ENCODE measurements at places on chromosomes 5 and 9.

DNA sequence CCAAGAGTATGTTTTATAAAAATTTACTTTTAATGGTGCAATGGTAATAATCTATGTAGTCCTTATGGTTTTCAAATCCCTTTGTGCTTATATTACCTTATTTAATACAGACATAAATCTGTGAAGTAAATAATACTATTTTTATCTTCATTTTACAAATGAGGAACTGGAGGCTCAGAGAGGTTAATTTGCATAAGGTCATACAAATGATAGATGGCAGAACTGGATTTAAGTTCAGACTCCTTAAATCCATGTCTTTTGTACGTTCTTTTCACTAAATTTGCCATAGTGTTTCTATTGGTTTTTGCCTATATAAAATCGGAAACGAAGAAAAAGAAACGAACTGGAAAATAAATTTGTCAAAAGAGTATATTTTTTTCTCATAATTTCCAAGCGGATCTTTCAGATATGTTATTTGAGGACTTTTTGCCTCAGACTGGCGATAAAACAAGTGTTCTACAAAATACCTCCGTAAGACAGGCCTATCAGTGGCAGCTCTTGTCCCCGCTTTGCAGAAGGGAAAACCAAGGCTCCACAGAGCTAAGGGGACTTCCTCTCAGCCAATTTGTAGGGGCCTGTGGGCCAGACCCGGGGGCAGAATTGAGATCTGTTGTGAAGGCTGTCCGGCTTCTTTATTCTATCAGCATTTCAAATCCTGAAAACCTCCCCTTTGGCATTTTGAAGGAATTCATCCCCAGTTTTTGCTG, 1.1 kb upstream of the TNFAIP8 start:
- DNase-seq = no peak

DNA sequence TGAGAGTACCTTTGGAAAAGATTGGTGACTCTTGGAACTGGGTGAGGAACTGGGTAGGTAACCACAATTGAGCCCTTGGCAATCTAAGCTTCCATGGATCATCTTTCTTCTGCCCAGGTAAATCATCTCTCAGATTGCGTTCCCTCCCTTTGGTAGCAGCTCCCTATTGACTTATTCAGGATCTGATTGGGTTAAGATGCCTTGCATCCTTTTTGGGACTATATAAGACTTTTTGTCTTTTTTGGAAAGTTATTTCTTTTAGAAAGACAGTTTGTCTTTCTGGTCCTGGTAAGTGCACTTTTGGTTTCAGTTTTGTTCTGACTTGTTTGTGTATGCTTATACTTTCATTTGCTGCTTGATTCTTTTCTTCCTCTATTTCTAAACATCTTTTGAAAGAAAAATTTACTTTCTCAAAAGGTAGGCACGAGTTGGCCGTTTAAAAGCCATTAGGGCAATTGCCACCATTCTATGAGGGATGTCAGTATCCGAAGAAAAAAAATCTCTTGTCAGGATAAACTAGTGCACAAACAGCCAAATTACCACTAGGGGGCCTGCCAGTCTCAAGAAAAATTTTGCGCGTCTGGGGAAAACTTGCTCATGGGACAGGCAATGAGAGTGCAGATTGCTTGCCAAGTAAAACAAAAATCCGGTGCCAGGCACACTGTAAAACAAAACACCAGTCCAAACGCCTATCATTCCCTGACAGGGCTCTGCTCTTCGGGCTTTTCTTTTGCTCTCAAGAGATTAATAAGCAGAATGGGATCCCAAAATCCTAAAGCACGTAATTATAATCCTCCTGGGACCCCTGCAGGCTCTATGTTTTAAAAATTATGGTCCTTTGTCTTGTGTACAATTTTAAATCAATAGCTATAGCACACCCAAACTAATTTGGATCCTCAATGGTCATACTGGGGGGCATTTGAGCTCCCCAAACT, 12.8 kb downstream of the OR1J1 start:
- DNase-seq = peak; percentile 37

DNA sequence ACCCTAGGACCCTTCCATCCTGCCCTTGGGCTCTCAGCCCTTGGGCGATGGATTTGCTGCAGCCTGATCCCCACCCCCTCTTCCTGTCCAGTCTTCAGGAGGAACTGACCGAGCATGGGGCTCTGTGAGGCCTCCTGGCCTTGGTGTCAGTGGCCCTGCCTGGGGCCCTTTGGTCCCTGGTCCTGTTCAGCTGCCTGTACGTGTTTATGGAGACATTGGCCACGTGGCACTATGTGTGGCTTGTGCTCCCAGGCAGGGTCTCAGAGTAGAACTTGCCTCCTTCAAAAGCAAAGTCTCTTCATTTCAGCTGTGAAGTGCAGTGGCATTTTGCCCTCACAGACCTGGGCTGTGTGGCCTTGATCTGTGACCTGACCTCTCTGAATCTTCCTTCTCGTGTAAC, 11.1 kb downstream of the FCN2 start:
- no peak for DNase-seq

DNA sequence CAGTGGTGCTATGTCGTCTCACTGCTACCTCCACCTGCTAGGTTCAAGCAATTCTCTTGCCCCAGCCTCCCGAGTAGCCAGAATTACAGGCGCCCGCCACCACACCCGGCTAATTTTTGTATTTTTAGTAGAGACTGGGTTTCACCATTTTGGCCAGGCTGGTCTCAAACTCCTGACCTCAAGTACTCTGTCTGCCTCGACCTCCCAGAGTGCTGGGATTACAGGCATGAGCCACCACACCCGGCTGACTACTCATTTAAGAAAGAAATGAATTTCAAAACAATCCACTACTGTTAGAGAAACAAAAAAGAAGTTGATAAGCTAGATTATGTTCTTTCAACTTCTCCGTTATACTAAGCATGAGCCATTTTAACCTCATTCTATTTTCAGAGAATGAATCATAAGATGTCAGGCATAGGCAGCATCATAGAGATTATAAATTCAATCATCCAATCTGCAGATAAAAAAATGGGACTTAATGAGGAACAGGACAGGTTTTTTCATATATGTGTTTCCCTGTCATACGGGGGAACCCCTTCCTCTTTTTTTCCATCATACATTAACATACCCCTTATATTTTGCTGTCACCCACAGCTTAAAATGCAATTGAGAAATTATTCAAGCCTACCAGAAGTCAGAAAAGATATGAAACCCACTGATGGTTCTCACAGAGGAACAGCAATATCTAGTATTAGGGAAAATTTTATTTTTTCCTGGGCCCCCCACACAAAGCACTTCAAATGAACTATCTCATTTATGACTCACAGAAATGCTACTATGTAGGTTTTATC, 26.5 kb upstream of the ADRB2 start:
- DNase-seq = no peak

- no peak for DNase-seq
Measured at GRCh38 chr9:96006961-96007360, 131.5 kb downstream of the ERCC6L2 start.

DNA sequence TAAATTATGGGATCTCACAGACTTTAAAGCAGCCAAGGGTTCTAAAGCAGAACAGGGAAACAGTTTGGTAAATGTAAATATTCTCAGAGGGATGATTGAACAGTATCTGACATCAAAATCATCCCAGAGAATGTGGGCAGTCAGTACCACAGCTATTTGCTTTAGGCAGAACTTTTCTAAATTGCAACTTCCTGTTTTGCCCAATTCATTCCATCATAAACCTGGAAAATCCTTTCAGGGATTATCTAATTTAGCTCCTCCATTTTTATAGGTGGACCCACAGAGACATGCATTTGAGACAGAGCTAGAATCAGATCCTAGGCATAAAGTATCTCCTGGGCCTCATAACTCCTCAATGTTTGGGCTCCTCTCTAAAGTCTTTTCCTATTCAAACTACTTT, 12.4 kb downstream of the NR6A1 start:
- DNase-seq = no peak
